Ureter (tissue), 1 donor: ENCODE measurements at places on chromosomes 16 and 17. TPM values are rescaled to one million over a fixed set of nuclear protein-coding genes. Genes with fewer than 3 reads are reported as not detected.

GRCh38 chr17:10121971-10122707, 76.3 kb downstream of the GAS7 start:
- no peak for DNase-seq

- no peak for DNase-seq
Measured at GRCh38 chr17:835263-835662, 53.1 kb downstream of the MRM3 start.

DNA sequence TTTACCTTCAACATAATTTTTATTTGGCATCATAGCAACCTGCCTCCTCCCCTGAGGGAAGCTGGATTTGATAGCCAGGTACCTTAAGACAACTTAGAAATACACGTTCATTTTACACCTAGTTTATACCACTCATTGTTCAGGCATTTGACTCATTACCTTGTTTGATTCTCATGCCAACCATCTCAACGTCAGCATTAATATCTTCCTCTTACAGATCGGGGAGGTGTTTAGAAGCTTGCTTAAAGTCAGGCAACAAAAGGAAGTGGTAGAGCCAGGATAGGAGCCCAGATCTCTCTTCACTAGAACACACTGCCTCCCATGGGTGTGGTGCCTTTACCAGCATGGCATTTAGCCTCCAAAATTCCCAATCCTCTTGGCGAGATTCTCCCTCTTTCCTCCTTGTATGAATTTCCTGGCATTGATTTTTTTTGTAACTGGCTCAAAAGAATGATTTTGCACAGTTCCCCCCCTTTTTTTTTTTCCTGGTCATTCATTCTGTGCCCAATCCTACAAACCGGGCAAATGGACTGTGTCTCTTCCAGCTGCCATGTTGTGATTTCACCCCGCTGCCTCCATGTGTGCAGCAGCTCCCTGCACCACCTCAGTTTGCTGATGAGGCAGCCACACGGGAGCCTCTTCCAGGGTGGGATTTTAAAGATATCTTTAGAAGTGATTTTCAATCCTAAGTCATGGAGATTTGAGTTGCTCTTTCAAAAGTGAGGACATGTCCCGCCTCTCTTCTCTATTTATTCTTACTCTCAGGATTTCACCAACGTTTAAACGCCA, 383.6 kb downstream of the UTP18 start:
- no peak for DNase-seq

GRCh38 chr17:69503711-69504110, 89.2 kb downstream of the MAP2K6 start:
- no peak for DNase-seq

The RHBDF2 gene
- 41.6 TPM for total RNA-seq

The KLHDC4 gene
- total RNA-seq: 63.2 TPM

DNA sequence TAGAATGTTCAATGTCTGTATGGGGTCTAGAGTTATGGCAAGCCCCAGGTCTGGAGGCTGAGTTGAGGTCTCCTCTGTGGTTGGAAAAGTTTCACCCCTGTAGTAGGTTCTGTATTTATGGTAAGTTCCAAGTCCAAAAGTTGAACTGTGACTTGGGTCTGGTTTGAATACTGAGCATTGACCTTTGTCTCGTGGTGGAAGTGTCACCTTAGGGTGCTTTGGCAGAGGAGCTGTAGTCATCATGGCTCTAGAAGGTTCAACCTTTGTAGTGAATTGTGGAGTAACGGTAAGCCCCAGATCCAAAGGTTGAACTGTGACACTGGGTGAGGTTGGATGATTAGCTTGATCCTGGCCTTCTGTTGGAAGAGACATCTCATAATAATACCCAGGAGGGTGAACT, 17.6 kb downstream of the RDM1 start:
- DNase-seq: no peak

- DNase-seq: no peak
Measured at GRCh38 chr16:53947642-53948041, 243.7 kb downstream of the FTO start.
